H1 (cell line): ENCODE measurements at places on chromosomes 7 and 10. TPM values are rescaled to one million over a fixed set of nuclear protein-coding genes. Genes with fewer than 3 reads are reported as not detected.

The OR2A5 gene
- polyA plus RNA-seq: not detected in 2 replicates

The SRRT gene
- polyA plus RNA-seq: 66.7 and 103 TPM in 2 replicates

The IFIT5 gene
- polyA plus RNA-seq: 0.55 and 0.94 TPM in 2 replicates

DNA sequence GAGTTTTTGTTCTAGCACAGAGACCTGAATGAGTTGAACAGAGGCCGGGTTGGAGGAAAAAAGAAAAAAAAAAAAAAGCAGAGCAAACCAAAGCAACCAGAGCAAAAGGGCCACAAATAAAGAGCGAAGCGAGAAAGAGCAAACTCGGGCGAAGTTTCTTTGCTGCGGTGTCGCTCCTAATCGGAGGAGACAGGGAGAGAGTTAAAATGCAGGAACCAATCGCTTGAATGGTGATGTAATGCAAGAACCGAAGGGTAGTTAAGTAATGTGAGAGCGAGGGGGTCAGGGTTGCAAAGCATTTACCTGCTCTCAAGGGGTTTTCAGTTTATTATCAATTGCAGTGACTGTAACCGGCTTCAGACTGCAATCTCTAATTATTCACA, 271.7 kb downstream of the TRIL start:
- no peak for DNase-seq

DNA sequence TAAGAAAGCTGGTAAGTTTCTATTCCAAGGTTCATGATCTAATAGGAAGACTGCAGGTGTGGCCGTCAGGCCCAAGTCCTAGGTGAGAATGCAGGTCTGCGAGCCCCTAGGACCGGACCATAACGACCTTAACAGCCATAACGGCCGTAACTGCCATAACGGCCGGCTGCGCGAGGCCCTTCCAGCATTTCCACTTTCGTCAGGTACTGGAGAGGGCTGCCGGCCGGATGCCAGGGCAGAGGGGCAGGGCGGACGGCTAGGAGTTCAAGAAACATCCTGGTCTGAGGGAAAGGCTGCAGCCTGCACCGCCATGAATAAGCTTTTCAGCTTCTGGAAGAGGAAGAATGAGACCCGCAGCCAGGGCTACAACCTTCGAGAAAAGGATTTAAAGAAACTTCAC, at the start of gene ANKRD7:
TSS of gene ANKRD7 (plus strand) at position 184 of the 400 bp plus-strand sequence. CDS start at position 311, 127 bp downstream.
- no peak for DNase-seq

DNA sequence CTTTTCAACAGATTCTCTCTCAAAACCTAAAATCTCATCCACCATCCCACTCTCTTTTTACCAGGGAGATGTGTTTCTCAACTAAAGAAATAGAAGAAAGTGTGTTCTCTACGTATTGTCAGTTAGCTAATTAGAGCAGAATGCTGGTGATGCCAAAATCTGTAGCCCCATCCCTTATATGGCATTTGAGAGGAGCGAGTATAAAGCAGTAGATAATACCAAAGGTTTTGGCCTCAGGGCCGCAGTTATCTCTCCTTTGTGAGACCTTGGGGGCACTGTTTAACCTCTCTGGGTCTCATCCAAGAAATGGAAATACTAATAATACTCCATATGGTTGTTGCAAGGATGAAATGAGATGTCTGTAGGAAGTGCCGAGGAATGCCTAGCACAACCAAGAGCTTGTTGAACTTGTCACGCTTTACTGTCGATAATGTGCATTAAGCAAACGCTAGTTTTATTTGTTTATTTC, 456 bp upstream of the DLD start:
- no peak for DNase-seq

GRCh38 chr7:106019470-106019820, 56.4 kb downstream of the CDHR3 start:
- DNase-seq: no peak

The EPHB6 gene
- 19.7 and 27.3 TPM in 2 replicates for polyA plus RNA-seq

GRCh38 chr7:95693551-95694333, 78.6 kb upstream of the DYNC1I1 start:
- DNase-seq: no peak

DNA sequence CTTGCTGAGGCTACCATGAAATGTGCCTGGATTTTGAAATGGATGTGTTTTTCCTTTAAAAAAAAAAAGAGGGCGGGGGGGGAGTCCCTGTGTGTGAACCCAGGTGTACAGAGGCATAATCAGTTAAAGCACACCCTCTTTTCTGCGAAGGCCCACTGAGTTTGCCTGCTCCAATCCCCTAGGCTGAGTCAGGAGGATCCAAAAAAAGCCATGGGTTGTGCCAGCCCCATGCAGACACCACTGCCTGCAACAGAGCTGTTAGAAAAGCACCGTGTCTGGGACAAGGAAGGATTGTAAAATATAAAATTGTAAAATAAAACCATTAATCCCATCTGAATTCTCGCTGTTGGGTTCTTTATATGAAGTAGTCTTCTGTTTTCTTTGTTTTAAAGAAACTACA, 217.9 kb downstream of the ADAM12 start:
- DNase-seq: no peak

The WIPF3 gene
- 3.8 and 5.0 TPM in 2 replicates for polyA plus RNA-seq

GRCh38 chr10:22427890-22428571, 82.7 kb downstream of the SPAG6 start:
- no peak for DNase-seq

The DDX56 gene
- 81.6 and 82.0 TPM in 2 replicates for polyA plus RNA-seq

DNA sequence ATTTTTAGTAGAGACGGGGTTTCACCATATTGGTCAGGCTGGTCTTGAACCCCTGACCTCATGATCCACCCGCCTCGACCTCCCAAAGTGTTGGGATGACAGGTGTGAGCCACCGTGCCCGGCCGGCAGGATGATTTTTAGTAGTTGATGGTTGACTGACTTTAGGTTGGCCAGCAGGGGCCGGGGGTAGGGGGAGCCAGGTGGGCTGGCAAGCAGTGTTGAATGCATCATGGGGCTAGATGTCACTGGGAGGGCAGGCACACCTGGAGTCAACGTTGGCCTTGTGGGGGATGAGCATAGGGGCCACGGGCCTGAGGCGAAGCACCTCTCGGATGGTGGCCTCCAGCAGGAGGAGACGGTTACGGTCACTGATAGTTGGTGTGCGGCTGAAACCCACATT, 5.0 kb downstream of the CYP17A1 start:
- no peak for DNase-seq

The LIPM gene
- polyA plus RNA-seq: not detected in 2 replicates

The FKBP6 gene
- polyA plus RNA-seq: 0.11 and 0.14 TPM in 2 replicates

The DENND2A gene
- 5.0 and 6.0 TPM in 2 replicates for polyA plus RNA-seq

- DNase-seq: no peak
Measured at GRCh38 chr10:11832042-11832441, 8.9 kb downstream of the PROSER2 start.

DNA sequence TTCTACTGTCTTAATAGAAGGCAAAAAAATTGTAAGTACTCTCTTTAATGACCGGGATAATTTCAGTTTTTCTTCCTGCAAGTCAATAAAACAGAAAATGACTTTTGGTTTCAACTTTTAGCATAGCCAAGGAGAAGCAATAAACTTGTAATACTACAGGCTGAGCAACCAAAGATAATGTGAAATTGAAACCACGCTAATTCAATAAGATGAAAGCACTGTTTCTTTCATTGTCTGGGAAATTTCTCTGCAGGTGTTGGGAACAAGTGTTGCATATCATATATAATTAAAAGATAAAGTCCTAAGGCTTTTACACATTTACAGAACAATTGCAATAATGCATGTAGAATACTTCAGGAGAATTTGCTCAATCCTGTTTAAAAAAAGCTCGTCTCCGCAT, 462.3 kb downstream of the PAXIP1 start:
- DNase-seq: no peak

The AKR1C1 gene
- 2.1 and 3.1 TPM in 2 replicates for polyA plus RNA-seq

- no peak for DNase-seq
Measured at GRCh38 chr10:12975266-12975665, 26.2 kb downstream of the CCDC3 start.

- no peak for DNase-seq
Measured at GRCh38 chr7:111834367-111834766, 272.1 kb upstream of the IMMP2L start.

- DNase-seq: no peak
Measured at GRCh38 chr10:93126483-93127052, 52.9 kb downstream of the CYP26A1 start.
